ENCODE measurements at places on chromosomes 2 and 18.
A peak's percentile ranks its signal among the peaks of the same experiment; 100 is the strongest.

DNA sequence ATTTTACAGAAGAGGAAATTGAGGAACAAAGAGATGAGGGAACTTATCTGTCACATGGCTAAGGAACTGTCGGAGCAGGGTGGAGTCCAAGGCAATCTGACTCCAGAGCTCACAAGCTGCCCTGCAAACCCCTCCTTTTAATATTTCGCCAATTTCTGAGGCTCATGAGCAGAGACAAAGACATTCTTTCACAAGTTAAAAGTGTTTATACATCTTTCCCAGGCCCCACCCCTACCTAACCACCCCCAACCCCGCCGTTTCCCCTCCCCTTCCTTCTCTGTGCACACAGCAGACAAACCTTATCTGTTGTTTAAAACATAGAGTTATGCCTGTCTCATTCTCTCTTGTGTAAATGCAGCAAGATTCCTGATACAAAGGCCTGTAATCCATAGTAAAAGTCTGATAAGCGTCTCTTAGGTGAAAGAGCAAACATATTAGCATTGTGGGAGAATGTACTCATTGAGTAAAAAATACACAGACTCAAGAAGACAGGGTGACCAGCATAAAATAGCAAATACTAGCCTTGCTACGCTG is 44.3 kb downstream of the EPHA4 start:
- no peak for DNase-seq

DNA sequence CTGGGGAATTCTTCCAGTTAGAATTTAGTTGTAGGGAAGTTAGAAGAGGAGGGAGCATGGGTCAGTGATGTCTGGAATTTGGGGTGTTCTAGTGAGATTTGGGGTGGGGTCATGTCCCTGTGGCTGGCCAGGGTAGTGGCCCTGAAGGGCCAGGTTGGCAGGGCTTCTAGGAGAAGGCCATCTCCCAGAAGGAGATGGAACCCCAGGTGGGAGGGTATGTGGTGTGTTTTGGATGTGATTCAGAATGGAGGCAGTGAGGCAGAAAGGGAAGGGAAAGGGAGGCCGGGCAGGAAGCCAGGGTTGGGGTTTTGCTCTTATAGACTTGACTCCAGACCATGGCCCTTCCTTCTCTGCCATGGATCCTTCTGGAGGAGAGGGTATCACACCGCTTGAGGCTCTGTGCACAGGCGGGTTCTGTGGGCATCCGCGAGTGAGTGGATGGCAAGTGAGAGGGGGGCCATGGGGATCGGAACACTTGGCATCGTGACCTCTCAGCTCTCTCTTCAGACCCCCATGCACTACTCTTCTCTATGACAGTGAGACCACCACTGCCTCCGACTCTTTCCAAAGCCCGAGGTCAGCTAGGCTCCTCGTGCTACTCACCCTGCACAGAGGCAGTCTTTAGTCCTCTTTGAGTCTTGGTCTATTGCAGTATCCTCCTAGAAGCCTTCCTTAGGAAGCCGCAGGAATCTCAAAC is 7.3 kb downstream of the GREB1 start:
- DNase-seq: no peak

GRCh38 chr2:142241016-142241415 is 110.2 kb upstream of the LRP1B start:
- no peak for DNase-seq

GRCh38 chr18:49585781-49586663 is 24.2 kb downstream of the LIPG start:
- DNase-seq: no peak

- no peak for DNase-seq
These were observed 66.0 kb upstream of the ASAP2 start for GRCh38 chr2:9140645-9141044.

DNA sequence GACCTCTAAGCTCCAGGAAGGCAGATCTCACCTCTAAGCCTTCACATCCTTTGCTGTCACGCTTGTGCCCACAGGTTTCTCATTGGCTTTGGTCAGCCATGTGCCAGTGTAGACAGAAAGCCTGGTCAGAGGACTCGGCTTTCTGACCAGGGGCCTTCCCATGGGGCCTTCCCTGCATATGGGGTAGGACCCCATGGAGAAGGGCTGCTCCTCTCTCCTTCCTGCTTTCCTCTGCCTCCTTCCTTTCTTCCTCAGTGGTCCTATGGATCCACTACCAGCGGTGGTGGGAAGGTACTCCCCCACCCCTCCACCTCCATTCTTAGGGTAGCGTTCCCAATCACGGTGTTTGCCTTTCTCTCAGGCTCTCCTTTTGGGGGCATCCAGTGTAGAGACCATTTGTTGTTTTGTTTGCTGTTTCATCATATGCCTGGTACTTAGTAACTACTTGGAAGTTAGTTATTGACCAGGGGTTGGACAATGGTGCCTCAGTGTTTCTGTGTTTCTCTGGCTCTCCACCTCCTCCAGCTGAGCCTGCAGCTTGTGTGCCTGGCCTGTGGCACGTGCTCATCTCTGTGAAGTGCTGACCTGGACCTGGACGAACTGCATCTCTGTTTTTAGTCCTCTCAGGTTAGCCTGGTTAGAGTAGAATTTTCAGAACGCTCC is 71.6 kb downstream of the ZNF407 start:
- DNase-seq: no peak

- peak; percentile 16 for DNase-seq
These were observed 637 bp upstream of the SFT2D3 start for GRCh38 chr2:127700527-127701192.

GRCh38 chr2:223562078-223562477 is 40.1 kb downstream of the SCG2 start:
- no peak for DNase-seq

DNA sequence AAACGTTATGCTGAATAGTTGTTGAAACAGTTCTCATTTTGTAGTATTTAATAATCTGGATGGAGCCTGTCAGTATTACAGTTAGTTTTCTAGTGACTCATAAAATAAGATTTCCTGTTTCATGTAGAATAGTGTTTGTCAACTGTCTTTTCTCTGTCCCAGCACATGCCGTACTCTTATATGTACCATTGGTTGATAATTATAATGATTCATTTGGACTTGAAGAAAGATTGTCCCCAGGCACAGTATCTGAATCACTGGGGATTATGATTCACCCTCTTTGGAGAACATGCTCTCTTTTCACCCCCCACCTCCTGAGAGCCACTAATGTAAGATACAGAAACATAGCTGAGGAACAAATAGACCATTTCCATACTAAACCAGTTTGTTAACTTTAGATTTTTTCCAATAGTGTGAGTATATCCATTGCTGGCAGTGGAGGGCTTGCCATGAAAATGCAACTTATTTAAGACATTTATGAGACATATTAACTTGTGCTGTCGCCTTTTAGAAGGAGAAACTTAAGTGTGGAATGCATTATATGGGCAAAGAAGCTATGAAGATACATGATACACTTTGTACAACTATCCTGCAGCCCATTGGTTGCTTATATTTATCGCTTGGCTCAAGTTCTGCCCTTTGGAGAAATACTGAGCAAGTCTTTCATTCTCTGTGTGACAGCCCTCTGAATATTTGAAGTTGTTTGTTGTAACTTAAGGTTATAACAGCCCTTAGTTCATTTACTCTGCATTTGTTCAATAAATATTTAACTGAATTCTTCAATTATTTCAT is 12.4 kb downstream of the COPS8 start:
- DNase-seq: no peak

DNA sequence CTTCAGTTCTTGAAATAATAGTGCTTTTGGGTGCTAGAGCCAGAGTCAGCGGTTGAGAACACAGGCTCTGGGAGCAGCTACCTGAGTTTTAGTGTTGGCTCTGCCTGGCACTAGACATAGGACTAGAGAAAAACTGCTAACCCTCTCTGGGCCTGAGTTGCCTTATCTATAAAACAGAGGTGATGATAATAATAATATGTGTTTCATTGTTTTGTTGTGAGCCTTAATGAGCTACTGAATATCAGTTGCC is 391.7 kb downstream of the PTPRM start:
- no peak for DNase-seq

DNA sequence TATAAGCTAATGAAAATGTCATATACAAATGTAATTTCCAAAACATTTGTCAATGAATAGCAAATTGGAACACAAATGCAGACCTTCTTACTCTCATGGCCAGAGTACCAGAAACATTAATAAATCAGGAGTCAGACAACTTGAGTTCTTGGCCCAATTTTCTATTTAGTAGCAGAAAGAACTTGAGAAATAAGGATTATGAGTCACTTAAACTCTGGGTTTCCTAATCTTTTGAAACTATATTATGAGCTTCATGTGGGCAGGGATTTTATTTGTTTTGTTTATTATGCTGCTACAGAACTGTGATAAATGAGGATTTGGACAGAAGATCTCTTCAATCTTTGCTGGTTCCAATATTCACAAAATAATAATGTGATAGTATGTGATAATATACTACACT is 686.7 kb downstream of the NR4A2 start:
- no peak for DNase-seq

DNA sequence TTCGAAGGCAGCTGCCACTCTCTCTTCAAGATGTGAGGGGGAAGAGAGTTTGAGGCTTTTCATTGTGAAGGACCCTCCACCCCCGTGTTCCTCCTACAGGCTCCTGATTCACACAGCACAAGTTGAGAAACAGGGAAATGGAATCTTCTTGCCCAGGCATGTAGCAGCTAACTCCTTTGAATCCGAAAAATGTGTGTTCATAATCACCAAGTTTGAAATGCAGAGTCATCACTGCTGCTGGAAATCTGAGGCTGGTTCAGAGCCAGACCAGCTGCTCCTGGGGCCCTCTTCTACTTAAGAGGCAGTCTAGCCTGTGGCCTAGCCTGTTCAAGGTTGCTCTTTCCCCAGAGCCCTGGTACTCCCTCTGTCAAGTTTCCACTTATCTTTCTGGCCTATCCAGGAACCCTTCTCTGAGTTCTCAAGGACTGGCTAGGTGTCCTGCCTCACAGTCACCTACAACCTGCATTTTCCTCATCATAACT is 166.4 kb downstream of the TMEM247 start:
- DNase-seq: peak; percentile 4

GRCh38 chr2:222728621-222729020 is 57.2 kb downstream of the MOGAT1 start:
- DNase-seq: no peak

DNA sequence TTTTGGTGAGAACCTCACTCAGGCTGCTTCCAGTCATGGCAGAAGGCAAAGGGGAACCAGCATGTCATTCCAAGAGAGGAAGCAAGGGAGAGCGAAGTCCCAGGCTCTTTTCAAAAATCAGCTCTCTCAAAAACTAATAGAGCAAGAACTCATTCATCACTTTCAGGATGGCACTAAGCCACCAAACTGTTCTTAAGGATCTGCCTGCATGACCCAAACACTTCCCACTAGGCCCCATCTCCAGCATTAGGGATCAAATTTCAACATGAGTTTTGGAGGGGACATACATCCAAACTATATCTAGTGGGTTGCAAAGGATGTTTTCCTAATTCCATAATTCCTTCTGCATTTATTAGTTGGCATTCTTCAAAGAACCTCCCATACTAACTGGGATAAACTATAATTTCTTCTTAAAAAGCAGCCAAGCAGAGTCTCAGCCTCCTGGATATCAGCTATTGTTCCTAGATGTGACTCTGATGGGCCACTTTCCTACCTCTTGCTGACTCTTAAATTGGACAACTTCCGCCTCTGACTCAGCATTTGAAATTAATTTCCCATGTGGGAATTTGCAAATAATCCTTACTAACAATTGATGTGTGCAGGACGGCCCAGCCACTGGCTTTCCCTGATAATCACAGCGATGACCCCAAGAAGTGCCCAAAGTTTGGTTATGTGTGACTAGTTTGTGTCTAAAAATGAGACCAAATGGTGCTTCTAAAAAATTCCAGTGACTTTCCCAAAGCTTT is 5.5 kb upstream of the REV1 start:
- no peak for DNase-seq

DNA sequence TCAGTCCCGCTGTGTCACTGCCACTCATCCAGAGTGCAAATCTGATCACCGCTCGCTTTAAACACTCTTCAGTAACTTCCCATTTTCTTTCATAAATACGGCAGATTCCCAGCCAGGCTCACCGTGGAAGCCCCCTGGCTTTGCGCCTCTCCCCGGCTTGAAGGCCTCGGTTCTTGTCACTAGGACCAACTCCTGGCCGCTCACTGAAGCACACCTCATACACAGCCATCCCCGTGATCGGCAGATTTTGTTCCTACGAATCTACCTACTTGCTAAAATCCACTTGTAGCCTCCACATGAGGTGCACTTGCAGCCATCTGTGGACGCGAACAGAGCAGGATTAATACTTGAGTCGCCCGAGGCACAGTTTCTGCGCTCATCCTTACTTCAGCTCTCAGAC is 462.4 kb upstream of the MYT1L start:
- no peak for DNase-seq

GRCh38 chr18:61076986-61077385 is 256.2 kb upstream of the CDH20 start:
- DNase-seq: no peak

DNA sequence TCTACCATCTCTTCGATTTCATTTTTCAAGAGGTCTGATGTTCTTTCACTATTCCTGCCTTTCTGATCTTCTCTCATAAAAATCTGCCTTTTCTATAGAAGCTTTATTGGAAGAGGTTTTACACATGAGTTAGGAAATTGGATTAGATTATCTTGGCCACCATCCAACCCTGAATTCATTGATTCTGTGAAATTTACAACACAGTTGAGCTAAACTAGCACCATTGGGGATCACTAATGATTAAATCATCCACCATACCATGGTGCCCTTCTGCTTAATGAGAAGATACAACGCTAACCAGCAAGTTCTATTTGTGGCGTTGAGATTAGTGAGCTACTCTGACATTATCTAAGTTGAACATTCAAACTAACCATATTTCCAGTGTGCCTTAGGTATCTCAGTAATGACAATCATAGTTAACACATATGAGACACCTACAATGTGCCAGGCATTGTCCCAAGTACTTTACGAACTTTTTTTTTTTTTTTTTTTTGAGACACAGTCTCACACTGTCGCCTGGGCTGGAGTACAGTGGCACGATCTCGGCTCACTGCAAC is 17.3 kb upstream of the LBH start:
- no peak for DNase-seq

DNA sequence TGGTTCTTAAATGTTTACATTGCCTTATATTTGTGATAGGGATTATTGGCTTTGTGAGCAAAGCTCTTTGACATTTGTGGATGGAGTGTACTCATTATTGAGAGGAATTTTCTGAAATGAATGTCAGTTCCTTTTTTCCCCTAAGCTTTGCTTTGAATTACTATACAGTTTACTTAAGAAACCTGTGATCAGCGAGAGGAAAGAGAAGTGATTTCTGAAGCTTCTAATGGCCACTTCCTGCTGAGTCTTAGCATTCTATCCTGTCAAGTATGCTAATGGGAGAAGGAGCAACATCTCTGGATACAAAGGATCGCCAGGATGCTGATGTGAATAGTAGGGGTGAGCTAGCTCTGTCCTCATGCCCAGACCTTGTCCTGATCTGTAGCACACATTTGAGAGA is 47.8 kb upstream of the MGAT5 start:
- DNase-seq: no peak

DNA sequence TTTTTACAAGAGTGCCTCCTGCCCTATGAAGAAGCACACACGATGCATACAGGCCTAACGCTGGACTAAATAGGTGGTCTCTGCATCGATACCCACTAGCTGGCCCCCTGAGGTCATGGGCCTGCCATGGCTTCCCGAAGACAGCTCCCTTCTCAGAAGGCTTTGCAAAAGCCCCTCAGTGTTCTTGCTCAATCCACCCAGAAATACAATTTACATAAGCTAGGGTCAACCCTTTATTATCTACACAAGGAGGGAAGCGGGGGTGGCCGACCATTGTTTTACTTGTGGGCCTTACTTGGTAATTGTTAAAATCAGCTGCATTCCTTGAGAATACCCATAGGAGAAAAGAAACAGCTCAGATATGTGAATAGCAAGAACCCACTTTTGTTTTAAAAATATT is 28.5 kb downstream of the UXS1 start:
- DNase-seq: no peak

Data from nucleus accumbens (tissue), 56 donors.